ENCODE measurements at places on chromosomes 7 and 10. TPM values are rescaled to one million over a fixed set of nuclear protein-coding genes. Genes with fewer than 3 reads are reported as not detected.

GRCh38 chr7:5183155-5183554 is 6.9 kb upstream of the WIPI2 start:
- H3K36me3 ChIP-seq = no peaks in the 10 kb centered on the region
- no peaks in the 10 kb centered on the region for H3K4me1 ChIP-seq
- H3K4me3 ChIP-seq = no peak overlapping the region
- H3K27me3 ChIP-seq = no peaks in the 10 kb centered on the region
- peak; percentile 25 for DNase-seq
- H3K27ac ChIP-seq = no peak overlapping the region

Gene MAT1A
- total RNA-seq = not detected

DNA sequence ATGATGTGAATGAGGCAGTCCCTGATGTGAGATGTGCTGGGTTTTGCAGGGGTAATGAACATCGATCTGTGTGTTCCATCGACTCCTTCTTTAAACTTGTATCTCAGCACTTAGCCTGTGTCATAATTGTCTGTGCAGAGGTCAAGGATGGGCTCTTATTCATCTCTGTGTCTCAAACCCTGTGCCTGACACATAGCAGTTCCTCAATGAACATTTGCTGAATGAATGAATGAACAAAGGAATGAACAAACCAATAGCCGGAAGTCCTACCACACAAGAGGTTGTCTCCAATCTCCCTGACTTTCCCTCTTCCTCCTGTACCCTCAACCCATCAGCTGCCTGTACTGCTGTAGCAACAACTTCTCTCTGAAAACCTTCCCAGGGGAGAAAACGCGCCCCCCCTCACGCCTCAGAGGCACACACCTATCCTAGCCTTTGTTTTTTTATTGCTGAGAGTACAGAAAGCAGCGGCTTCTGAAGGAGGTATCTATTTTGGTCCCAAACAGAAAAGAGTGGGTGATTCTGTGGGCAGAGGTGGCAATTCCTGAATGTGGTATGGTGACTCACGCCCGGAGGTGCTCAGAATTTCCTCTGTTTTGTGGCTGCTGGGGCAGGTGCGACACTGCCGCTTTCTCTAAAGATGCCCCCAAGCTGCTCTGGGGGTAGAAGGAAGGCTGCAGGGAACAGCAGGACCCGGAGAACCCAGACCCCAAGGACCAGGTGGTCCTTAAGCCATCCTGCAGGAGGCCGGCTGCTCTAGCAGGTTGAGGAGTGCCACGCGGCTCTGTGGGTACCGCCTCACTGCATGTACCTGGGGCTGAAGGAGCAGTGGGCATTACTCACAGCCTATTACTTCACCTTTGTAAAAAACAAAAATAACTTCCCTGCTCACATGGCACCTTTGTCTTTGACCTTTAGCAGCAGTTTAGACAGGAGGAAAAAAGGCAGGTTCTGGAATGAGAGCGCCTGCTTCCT is 9.6 kb downstream of the IL2RA start:
- H3K4me3 ChIP-seq = no peak overlapping the region
- peaks cover 83% of the 10 kb centered on the region for H3K27me3 ChIP-seq
- H3K27ac ChIP-seq = no peak overlapping the region
- H3K36me3 ChIP-seq = no peaks in the 10 kb centered on the region

DNA sequence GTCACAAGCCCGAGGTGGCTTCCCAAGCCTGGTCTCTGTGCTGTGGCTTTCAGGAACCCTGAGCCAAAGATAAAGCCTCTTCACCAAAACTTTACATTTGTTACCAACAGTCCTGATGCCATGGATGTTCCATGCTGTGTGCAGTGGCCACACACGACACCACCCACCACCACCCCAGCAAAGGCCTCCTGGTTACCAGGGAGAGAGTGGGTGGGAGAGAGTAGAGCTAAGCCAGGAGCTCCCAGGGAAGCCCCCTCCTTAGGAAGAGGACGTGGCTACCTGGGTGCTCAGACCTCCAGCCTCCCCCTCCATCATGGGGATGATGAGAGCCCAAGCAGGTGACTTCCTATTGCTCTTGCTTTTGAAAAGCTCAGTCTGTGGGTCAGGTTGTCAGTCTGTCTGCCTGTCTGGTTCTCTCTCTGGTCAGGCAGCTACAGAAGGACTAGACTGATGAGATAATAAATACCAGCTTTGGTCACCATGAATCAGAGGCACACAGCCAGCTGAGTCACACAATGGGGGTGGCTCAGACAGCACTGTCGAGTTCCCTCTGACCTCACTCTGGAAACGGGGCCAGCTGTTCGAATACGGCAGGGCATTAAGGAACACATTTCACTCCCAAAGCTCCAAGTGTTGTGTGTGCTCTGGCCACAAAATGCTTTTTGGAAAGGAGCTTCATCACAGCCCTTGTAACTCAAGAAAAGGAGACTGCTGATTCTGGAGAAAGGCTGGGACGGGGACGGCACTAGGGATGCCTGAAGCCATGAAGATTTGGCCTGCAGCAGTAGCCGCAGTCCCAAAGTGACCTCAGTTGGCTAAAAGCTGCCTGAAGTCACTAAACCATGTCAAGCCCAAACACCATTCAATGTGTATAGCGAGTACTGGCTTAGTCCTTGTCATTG is 166.0 kb downstream of the FANK1 start:
- peak; percentile 95 for DNase-seq
- no peaks in the 10 kb centered on the region for H3K27me3 ChIP-seq
- peak overlapping the region; percentile 75 for H3K27ac ChIP-seq
- H3K4me1 ChIP-seq = peaks cover 22% of the 10 kb centered on the region

DNA sequence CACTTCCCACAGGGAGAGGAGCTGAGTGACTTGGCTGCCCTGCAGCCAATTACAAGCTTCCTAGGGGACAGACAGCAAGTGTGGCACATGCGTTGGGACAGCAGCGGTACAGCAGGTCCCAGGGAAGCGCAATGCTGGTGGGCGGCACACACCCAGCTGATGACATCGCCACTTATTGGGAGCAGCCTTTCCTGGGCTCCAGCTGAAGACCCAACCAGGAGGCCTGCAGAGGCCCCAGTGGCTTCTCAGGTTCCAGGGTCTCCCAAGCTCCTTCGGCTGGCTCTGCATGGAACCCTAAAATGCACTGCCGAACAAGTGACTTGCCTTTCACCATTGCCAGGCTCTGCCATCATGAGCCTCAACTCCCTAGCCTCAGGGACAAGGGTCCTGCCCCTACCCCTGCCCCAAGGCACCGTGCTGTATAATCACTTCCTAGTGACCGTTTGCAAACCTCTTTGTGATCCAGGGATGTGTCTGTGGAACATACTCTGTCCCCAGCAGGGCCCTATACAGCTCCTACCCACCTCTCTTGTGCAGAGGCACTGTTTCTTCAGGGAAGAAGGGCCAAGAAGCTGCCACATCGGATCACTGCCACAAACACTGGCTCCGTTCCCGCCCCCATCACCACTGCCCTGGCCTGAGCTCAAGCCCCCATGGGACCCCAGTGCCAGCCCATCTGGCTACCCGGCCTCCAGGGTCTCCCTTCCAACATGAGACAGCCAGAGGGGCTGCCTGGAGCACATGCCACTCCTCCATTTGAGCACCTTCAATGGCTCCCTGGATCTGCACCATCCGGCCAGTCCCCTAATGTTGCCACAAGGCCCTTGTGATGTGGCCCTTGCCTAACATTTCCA is 19.3 kb upstream of the SLIT1 start:
- no peaks in the 10 kb centered on the region for H3K36me3 ChIP-seq
- H3K4me1 ChIP-seq = no peaks in the 10 kb centered on the region
- H3K4me3 ChIP-seq = no peak overlapping the region
- H3K27ac ChIP-seq = no peak overlapping the region
- DNase-seq = no peak

DNA sequence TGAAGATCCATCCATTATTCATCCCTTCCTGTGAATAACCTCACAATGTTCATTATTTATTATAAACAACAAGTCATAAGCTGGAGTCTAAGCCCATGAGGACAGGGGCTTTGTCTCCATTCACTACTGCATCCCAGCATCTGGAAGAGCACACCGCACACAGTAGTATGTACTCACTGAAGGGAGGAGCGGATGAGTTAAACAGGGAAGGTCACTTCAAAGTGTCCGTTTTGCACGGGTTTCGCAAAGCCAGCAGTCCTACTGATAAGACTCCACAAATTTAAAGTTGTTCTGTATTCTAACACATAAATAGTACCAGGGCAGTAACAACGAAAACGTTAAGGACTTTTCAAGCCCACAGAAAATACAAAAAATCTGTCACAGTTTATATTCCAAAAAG is 167.9 kb downstream of the PARD3 start:
- H3K4me3 ChIP-seq = no peak overlapping the region
- no peaks in the 10 kb centered on the region for H3K27me3 ChIP-seq
- DNase-seq = no peak
- no peaks in the 10 kb centered on the region for H3K36me3 ChIP-seq
- no peak overlapping the region for H3K27ac ChIP-seq

DNA sequence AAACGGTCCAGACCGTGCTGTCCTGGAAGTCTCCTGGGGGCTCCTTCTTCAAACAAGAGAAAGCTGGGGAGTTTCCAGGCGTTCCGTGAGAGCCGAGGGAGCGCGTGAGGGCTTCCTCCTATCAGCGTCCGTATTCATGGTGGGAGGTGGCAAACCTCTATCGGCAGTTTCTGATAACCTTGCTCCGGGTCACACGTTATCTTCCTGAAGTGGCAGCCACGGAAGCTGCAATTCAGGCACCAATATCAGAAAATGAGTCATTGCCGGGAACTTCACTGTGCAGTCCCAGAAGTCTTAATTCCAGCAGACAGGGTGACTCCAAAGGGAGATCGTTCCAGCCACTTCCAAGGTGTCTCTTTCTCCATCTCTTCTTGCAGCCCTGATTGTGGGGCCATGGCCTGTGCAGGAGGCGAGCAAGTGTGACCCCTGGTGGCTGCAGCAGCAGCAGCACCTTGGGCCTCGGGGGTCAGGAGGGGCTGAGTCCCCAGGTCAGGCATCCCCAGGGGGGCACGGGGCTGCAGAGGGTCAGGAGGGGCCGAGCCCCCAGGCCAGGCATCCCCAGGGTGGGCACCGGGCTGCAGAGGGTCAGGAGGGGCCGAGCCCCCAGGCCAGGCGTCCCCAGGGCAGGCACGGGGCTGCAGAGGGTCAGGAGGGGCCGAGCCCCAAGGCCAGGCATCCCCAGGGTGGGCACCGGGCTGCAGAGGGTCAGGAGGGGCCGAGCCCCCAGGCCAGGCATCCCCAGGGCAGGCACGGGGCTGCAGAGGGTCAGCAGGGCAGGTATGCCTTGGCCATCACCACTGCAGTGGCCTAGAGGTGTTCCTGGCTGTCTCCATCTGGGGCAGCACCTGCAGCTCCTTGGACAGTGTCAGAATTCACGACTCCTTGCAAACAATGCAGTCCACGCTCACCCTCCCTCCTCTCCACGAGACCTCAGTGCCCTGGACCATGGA is 538.7 kb downstream of the DNAJB6 start:
- no peak overlapping the region for H3K27ac ChIP-seq
- no peaks in the 10 kb centered on the region for H3K27me3 ChIP-seq
- no peaks in the 10 kb centered on the region for H3K36me3 ChIP-seq
- no peak overlapping the region for H3K4me3 ChIP-seq
- no peaks in the 10 kb centered on the region for H3K4me1 ChIP-seq

- no peak overlapping the region for H3K4me3 ChIP-seq
- H3K27me3 ChIP-seq = no peaks in the 10 kb centered on the region
- H3K36me3 ChIP-seq = peaks cover 8% of the 10 kb centered on the region
- no peaks in the 10 kb centered on the region for H3K4me1 ChIP-seq
Measured at GRCh38 chr10:16769331-16769730, 47.9 kb downstream of the RSU1 start.

DNA sequence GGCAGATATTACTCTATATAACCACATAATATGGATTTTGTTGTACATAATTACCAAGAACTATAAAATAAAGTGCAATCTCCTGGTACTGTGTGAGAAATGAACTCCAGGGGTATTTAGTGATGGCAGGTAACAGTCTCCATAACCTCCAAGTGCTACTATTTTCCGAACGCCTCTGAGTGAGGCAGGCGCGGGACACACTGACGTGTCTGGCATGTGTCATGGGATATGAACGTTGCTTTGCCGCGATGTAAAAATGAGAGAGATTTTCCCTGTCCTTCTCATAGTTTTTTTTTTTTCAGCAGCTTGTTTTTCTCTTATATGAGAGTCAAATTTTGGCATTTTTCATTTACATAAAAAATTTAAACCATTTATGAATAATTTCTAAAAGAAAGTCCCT is 3.6 kb downstream of the ADARB2 start:
- no peak overlapping the region for H3K4me3 ChIP-seq
- no peak overlapping the region for H3K27ac ChIP-seq
- H3K27me3 ChIP-seq = no peaks in the 10 kb centered on the region
- peak; percentile 57 for DNase-seq
- peaks cover 20% of the 10 kb centered on the region for H3K4me1 ChIP-seq

Data from MCF 10A (cell line).